ENCODE measurements at places on chromosomes 13 and 19.

DNA sequence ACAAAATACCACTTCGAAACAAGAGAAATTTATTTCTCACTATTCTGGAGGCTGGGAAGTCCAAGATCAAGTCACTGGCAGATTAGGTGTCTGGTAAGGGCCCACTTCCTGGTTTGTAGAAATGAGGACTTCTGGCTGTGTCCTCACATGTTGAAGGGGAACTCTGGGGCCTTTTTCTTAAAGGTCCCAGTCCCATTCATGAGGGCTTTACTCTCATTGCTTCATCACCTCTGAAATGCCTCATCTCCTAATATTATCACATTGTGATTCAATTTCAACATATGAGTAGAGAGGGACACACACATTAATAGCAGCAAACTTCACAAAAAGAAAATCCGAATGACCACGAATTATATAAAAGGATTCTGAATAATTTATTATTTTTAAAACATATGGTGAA, 21.6 kb upstream of the SIGLEC14 start:
- DNase-seq = no peak

DNA sequence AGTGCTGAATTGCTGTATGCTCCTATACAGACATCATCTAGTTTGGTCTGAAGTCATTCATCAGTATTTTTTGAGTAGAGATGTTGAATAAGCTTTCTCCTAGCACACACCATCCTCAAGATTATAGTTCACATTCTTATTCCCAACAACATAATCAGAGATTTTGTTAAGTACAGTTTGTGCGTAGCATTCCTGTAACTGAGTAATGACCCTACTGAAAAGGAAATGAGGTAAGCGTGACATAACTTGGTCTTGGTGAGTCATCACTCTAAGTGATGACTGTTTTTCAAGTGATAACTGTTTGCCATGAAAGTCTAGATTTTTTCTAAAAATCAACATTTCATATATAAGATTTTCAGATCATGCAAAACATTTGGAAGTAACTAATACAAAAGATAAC, 18.5 kb upstream of the FAM216B start:
- DNase-seq = no peak

GRCh38 chr19:40695881-40696280, 5.4 kb upstream of the NUMBL start:
- no peak for DNase-seq

GRCh38 chr13:22017226-22017625, 346.4 kb downstream of the FGF9 start:
- no peak for DNase-seq

GRCh38 chr13:90717451-90717936, 630.0 kb upstream of the MIR17HG start:
- no peak for DNase-seq

DNA sequence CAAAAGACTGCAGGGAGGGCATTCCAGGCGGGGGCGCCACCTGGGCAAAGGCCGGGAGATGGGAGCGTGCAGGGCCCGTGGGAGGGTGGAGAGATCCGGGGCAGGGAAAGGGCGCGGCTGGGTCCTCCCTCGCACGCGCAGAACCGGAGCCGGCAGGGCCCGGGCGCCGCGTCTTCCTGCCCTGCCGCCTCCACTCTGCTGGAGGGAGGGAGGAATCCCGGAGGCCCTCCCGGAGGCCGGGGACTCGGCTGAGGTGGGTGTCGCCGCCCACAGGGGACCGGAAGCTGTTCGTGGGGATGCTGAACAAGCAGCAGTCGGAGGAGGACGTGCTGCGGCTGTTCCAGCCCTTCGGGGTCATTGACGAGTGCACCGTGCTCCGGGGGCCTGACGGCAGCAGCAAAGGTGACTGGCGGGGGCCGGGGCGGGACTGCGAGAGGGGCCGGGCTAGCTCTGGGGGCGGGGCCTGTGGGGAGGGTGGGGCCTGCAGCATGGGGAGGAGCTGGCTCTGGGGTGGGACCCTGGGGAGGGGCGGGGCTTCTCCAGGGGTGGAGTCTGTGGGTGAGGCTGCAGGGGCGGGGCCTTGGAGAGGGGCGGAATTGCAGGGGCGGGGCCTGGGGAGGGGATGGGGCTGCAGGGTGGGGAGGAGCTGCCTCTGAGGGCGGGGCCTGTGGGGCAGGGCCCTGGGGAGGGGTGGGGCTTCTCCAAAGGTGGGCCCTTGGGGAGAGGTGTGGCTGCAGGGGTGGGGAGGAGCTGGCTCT, 51.3 kb downstream of the CELF5 start:
- DNase-seq = peak; percentile 54

DNA sequence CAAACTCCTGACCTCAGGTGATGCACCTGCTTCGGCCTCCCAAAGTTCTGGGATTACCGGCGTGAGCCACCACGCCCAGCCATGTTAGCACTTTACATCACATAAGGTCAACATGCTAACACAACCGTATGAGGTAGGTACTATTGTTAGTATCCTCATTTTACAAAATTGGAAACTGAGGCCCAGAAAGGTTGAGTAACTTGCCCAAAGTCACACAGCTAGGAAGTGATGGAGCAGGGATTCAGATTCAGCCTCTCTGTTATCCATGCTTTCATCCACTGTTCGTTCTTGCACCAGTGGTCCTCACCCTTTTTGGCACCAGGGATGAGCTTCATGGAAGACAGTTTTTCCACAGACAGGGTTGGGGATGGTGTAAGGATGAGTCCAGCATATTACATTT, 8.6 kb downstream of the COX6B1 start:
- no peak for DNase-seq

DNA sequence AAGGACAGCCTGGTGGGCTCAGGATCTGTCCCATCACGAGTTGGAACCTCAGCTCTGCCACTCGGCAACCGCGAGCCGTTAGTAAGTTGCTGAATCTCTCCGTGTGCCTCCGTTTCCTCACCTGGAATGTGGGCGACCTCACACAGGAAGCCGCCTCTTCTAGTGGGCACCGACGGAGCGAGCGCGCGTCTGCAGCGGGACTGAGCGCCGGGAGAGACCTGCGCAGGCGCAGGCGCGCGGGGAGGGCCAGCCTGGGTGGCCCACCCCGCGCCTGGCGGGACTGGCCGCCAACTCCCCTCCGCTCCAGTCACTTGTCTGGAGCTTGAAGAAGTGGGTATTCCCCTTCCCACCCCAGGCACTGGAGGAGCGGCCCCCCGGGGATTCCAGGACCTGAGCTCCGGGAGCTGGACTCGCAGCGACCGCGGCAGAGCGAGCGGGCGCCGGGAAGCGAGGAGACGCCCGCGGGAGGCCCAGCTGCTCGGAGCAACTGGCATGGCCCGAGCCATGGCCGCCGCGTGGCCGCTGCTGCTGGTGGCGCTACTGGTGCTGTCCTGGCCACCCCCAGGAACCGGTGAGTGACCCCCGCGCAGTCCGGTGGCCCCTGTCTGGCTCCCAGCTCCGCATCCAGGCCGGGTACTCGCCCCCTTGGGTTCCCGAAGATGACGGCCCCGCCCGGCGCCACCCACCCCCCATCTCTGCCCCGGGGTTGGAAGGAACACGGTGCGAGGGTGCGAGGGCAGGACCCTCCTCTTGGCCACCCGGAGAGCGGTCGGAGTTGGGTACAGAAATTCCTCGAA, at the start of gene PVR:
PVR (plus strand) TSS at position 306 of the 797 bp plus-strand sequence; CDS start at position 493, 187 bp downstream.
- peak; percentile 80 for DNase-seq

DNA sequence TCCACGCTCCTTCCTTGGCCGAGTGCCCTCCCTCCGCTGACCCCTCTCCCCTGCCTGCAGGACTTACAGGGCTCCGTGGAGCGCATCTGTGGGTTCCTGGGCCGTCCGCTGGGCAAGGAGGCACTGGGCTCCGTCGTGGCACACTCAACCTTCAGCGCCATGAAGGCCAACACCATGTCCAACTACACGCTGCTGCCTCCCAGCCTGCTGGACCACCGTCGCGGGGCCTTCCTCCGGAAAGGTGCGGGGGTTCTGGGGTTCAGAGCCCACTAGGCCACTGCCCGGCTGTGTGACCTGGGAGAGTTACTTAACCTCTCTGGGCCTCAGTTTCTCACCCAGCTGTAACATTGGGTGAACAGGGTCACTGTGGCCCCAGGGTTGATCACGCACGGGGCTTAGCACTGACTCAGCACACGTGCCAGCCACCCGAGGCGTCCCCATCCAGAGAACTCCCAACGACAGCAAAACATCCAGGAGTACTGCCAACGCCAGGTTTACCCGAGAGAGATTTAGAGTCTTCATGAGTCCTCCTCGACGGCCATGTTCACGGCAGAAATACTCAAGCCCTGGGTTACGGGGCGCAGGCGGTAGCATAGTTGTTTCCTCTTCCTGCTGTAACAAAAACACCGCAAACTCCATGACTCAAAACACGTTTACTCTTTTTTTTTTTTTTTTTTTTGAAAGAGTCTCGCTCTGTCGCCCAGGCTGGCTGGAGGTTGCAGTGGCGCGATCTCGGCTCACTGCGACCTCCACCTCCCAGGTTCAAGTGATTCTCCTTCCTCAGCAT, 9.7 kb upstream of the SPACA4 start:
- DNase-seq = no peak

GRCh38 chr19:13906521-13906904, 512 bp downstream of the CC2D1A start:
- DNase-seq = no peak
